ENCODE measurements at places on chromosomes 2 and 18.

DNA sequence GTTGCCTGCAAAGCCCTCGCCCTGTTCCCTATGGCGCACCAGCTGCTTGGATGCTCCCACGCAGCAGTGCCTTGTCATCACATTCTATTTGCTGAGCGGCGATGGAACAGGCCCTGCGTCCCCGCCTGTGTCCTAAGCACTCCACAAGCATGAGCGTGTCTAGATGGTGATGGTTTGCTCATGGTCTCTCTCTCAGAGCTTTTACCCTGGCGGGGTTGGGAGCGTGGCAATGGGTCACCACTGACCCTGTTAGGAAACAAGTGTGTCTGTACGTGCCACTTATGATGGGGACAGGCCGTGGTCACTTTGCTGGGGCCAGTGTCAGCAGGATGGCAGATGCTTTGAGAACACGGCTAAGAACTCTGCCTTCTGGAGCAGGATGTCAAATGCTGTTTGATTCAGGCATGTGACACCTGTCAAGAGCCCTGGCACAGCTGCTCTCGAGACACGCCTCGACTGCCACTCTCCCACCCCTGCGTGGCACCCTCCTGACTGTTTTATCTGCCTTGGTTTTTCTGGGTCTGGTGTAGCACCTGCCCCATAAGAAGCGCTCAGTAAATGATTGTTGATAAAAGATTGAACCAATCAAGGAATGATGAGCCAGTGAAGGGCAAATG is 44.2 kb downstream of the RRM2 start:
- DNase-seq = no peak

- peak; percentile 12 for DNase-seq
Observed at GRCh38 chr2:241066171-241066892, 35.8 kb downstream of the MTERF4 start.

GRCh38 chr18:1394966-1395365 is 490.3 kb downstream of the ADCYAP1 start:
- DNase-seq = no peak

DNA sequence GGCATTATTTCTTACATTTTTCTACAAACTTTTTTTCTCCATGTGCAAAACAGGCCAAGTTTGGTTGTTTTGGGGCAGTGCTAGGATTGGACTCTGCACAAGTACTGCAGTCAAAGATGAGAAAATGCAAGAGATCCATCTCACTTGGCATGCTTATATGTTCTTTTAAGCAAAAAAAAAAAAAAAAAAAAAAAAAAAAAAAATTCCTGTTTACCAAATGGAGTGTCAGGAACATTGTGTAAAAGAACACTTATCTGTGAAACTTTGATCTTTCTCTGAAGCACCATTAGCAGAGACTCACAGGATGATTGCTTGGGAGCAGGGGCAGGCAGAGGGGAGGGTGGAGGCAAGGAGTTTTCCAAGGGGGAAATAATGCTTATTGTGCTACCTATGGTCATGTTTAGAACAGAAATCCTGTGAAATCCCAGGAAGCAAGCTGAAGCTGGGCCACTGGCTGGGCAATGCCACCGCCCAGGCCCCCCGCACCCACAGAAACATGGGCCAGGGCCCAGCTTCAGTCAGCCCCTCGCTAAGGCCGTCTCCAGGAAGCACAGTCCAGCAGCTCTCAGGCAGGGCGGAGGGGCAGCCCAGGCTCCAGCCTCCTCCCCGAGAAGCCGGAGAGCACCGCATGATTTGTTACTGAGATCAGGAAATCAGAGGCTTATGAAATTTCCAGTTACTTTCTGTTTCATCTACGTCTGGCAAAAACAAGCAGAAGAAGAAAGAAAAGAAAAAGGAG is 229.4 kb downstream of the ZNF516 start:
- DNase-seq = peak; percentile 64

- no peak for DNase-seq
Observed at GRCh38 chr2:160167089-160167740, 32.9 kb downstream of the ITGB6 start.

DNA sequence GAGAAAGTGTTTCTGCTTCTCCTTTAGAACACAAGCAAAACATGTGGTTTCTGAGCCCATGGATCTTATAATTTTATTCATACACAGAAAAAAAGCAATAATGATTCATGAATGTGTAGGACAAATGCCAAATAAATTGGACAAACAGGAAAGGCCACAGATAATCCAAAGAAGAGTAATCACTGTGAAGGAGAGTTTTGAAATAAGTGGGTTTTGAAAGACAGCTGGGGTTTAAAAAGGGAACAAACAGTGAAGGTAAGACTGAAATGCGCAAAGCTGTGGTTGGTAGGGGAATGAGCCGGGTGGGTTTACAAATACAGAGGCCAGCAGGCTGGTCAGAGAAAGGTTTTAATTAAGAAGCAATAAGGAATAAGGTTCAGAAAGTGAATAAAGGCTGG is 50.0 kb upstream of the MBOAT2 start:
- DNase-seq = no peak
